SJSA1 (cell line): ENCODE measurements at places on chromosomes 2 and 18. TPM values are rescaled to one million over a fixed set of nuclear protein-coding genes. Genes with fewer than 3 reads are reported as not detected.

IL18R1 gene
- not detected in 2 replicates for total RNA-seq

RNU2-63P gene
- total RNA-seq: 34.9 TPM in 1 of 2 replicates, not detected in the other

ERFE gene
- 8.4 and 14.9 TPM in 2 replicates for total RNA-seq

EPAS1 gene
- 12.9 and 13.1 TPM in 2 replicates for total RNA-seq

SERPINB12 gene
- not detected in 2 replicates for total RNA-seq

KCNG2 gene
- total RNA-seq: not detected in 2 replicates

CCDC148 gene
- total RNA-seq: 3.2 and 3.5 TPM in 2 replicates

CD207 gene
- not detected in 2 replicates for total RNA-seq

FBXO41 gene
- total RNA-seq: 0.05 and 0.72 TPM in 2 replicates

GAD1 gene
- total RNA-seq: 0.21 and 2.8 TPM in 2 replicates

SLC9A2 gene
- 0.03 TPM in 1 of 2 replicates, not detected in the other for total RNA-seq

LYG2 gene
- total RNA-seq: not detected in 2 replicates

REG3G gene
- not detected in 2 replicates for total RNA-seq

CPO gene
- total RNA-seq: not detected in 2 replicates

CHRNG gene
- total RNA-seq: not detected in 2 replicates

TLX2 gene
- total RNA-seq: not detected in 2 replicates

DNA sequence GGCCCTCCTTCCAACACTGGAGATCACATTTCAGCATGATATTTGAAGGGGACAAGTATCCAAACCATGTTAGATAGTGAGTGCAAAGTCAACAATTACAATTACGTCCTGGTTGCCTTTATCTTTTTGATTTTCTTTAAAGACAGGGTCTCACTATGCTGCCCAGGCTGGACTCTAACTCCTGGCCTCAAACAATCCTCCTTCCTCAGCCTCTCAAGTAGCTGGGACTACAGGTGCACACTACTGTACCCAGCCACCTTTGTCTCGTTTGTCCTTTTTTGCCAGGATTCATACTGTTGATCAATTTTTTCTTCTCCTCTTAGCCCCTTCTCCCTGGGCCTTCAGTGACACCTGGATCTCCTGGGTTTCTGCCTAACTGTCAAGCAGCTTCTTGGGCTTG is 240.5 kb upstream of the FANCL start:
- DNase-seq: no peak

GRCh38 chr18:35084494-35085449 is 43.6 kb downstream of the MAPRE2 start:
- no peak for DNase-seq

DNA sequence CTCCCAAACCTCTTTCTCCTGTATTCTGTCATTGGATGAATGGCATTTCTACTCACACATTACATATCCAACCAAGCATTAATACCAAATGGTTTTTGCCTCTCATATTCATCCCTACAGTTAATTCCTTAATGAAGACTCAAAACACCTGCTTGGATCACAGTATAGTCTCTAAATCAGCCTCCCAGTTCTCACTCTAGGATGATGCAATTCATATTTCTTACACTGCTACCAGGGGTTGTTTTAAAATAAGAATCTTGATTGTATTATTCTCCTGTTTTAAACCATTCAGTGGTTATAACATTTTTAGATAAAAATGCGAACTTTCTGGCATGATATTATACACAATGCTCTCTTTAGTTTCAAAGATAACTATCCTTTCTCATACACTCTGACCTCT is 281.4 kb upstream of the ZEB2 start:
- no peak for DNase-seq

GRCh38 chr2:17589406-17590035 is 49.0 kb downstream of the VSNL1 start:
- DNase-seq: no peak

DNA sequence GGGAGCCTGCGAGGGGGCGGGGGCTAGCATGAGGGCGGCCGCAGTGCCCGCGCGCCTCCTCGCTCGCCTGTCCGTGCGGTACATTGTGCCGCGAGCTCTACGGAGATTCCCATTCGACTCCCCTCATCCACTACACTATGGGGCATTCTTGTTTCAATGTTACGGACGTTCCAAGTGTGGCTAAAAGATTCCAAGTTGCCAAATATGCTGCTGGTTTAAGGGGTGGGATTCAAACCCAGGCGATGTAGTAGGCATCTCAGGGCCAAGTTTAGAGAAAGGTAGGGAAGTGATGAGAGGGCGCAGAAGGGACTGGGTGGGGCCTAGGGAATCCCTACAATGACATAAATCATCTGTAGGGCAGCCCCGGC is 10.0 kb upstream of the CRYBA2 start:
- no peak for DNase-seq

- peak; percentile 69 for DNase-seq
These were observed 29.9 kb upstream of the ALKAL2 start for GRCh38 chr2:317501-318424.

GRCh38 chr2:42744545-42745082 is 19.3 kb downstream of the OXER1 start:
- DNase-seq: no peak

- no peak for DNase-seq
These were observed 25.6 kb downstream of the GNLY start for GRCh38 chr2:85719609-85720240.

GRCh38 chr2:127185093-127185492 is 35.0 kb downstream of the CYP27C1 start:
- DNase-seq: no peak

DNA sequence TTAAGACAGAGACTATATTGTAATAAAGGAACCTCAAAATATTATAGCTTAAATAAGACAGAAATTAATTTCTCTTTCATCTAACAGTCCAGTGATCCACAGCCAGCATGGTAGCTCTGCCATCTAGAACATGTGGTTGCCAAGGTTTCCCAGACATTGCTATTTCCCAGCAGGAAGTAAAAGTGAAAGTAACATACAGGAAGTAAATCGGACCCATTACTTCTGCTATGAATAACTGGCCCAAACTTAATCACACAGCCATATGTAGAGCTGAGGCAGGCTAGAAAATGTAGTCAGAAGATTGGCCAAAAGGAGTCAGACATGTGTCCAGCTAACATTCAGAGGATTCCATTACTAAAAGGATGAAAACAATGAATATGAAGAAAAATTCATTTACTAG is 71.0 kb downstream of the NOL4 start:
- no peak for DNase-seq

DNA sequence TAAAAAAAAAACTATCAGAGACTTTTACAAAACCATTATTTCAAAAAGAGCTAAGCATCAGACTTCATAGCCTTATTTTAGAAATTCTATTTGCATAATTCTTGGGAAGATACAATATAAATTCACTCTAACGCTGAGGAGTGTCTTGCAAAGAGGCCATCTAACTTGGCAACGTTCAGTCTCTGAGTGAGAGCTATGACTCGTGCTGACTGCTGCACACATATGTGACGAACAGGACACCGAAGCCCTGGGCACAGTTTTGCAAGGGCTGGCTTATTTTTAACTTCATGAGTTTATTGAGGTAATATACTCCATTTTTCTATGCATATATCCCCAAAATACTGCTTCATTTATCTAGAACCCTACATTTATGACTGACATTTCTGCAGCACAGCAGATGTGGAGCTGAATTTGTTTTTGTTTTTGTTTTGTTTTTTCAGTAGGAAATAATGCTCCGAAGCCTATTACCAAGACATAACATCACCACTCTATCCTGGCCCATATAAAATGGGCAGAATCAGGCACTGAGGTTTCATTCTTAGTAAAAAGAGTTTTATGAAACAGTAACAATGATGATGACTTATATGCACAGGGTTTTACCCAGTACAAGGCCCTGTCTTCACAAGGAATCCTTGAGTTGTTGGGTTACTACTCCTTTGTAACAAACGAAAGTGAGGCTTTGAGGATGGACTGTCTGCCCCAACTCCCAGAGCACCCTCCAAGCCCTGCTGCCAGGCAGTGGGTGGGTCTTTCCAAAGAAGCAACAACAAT is 68.3 kb downstream of the CRACDL start:
- DNase-seq: no peak

DNA sequence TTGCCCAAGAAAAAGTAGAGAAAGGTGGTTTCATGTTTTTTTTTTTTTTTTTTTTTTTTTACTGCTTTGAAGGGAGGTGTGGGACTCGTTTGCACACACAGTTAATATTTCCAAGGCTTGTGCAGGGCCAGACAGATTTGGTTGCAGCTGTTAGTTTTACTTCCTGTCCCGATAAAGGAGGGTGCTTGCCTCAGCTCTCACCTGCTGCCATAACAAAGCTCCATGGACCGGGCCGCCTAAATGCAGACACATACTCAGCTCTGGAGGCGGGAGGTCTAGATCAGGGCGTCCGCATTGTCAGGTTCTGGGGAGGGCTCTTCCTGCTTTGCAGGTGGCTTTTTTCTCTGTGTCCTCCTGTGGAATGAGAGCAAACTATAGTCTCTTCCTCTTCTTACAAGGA is 69.9 kb downstream of the ODC1 start:
- DNase-seq: no peak

DNA sequence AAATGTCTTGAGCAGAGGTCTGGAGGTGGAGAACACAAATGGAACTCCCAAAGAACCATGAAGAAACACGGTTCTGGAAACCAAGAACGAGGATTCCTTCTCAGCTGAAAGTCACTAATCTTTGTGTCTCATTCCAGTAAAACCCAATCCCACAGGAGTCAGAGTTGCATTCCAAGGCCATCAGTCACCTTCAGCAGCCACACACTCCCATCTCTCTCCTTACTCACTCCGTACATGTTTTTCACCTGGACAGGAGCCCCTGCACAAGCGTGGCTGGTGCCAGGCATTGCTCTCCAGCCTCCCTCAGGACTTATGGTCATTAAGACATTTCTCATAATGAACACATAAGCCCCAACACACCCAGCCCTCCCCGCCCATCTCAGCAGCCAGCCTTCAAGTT is 175.4 kb upstream of the SIX2 start:
- peak; percentile 61 for DNase-seq

- no peak for DNase-seq
These were observed 100.6 kb upstream of the ARL4C start for GRCh38 chr2:234597576-234597861.

GRCh38 chr2:128727914-128728313 is 409.2 kb upstream of the HS6ST1 start:
- DNase-seq: peak; percentile 24

GRCh38 chr2:179991344-179991743 is 15.8 kb downstream of the CWC22 start:
- no peak for DNase-seq

DNA sequence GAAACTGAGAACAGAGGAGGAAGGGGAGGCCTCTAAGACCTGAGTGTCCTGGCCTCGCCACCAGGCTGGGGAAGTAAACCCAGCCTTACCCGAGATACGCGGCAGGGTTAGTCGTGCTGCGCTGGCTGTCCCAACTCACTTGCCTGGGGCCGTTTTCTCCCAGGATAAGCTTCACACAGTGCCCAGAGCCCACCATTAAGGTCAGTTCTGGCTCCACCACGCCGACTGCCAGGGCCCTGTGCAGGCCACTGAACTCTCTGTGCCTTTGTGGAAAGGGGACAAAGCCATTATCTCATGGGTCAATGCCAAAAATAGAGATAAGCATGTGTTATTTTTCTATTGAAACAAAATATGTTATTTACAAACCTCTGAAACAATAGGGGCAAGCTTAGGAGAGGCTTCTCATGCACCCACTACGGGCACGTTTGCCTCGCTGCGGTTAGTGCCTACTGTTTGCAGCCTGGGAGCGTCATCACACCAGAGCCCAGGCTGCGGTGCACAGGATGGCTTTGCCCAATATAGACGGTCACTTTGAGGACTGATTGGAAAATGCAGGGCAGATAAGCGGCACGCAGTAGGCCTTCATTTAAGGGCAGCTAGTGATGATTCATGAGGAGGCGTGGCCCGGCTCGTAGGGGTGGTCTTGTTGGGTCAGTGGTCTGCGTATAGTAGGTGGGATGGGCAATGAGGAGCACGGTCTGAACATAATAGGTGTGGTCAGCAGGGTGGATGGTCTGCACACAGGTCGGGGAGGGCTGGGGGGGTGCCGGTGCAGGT is 242.1 kb downstream of the GLI2 start:
- no peak for DNase-seq

- DNase-seq: no peak
These were observed 234.1 kb downstream of the CCDC102B start for GRCh38 chr18:69032009-69032408.

- no peak for DNase-seq
These were observed 253.9 kb upstream of the VWC2L start for GRCh38 chr2:214156971-214157370.

DNA sequence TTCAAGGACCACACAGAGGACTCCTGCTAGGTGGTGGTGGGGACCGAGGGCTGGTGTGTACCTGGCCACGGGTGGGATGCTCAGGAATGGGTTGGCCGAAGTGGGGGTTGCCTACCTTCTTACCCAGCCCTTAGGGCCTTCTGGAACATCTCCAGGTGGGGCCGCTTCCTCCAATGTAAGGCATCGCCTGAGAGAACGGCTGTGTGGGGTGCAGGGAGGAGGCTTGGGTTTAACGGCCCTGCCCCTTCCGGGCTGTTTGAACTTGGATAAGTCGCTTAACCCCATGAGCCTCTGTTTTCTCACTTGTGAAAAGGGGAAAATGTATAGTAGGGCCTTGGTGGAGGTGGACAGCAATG is 35.0 kb downstream of the EMILIN2 start:
- DNase-seq: no peak

- DNase-seq: no peak
These were observed 24.7 kb upstream of the DARS1 start for GRCh38 chr2:136010126-136010525.

GRCh38 chr2:10471955-10472354 is 23.8 kb upstream of the ODC1 start:
- DNase-seq: no peak

- no peak for DNase-seq
These were observed 175.8 kb downstream of the CELF4 start for GRCh38 chr18:37389684-37390368.

GRCh38 chr2:207214446-207214845 is 48.7 kb upstream of the KLF7 start:
- DNase-seq: no peak

DNA sequence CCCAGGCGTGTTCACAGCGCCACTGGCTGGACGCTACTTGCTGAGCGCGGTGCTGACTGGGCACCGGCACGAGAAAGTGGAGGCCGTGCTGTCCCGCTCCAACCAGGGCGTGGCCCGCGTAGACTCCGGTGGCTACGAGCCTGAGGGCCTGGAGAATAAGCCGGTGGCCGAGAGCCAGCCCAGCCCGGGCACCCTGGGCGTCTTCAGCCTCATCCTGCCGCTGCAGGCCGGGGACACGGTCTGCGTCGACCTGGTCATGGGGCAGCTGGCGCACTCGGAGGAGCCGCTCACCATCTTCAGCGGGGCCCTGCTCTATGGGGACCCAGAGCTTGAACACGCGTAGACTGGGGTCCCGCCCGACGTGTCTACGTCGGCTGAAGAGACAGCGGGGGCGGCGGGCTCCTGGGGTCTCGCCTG is 891 bp upstream of the KHK start:
- peak; percentile 66 for DNase-seq

- DNase-seq: no peak
These were observed 217.1 kb downstream of the ZNF521 start for GRCh38 chr18:25134861-25135260.

DNA sequence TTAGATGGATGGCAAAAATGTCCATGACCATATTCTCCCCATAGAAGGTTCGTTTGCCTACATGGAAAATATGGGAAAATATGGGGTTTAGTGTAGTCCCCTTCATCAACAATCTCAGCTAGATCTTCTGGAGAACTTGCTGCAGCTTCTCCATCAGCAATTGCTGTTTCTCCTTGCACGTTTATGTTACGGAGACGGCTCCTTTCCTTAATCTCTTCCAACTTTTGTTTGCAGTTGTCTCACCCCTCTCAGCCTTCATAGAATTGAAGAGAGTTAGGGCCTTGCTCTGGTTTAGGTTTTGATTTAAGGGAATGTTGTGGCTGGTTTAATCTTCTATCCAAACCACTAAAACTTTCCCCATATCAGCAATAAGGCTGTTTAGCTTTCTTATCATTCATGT is 28.9 kb downstream of the MYCN start:
- no peak for DNase-seq
